Activated naive CD4-positive, alpha-beta T cell treated with anti-CD3 and anti-CD28 coated beads, Interleukin-2, amount 10 ng/mL, durations not matched to agents 5 hours and 36 hours (primary cell): ENCODE measurements at places on chromosomes 5 and 9. TPM values are rescaled to one million over a fixed set of nuclear protein-coding genes. Genes with fewer than 3 reads are reported as not detected.

Gene SLC6A3
- total RNA-seq: not detected

Gene STK32A
- not detected for total RNA-seq

Gene OSMR
- not detected for total RNA-seq

Gene NEUROG1
- not detected for total RNA-seq

Gene ANKRD34B
- not detected for total RNA-seq

Gene CCDC180
- total RNA-seq: 3.4 TPM

Gene TRIM23
- 9.0 TPM for total RNA-seq

Gene NNT
- total RNA-seq: 92.3 TPM

Gene SLC25A25
- 16.0 TPM for total RNA-seq

Gene ERAP2
- 144 TPM for total RNA-seq

Gene GLRA1
- not detected for total RNA-seq

Gene RFESD
- 5.7 TPM for total RNA-seq

Gene TLX3
- total RNA-seq: not detected

Gene KCNIP1
- not detected for total RNA-seq

Gene SLC23A1
- 0.26 TPM for total RNA-seq

Gene NR6A1
- 0.50 TPM for total RNA-seq

Gene KIF27
- 4.2 TPM for total RNA-seq

Gene PCDHB14
- total RNA-seq: not detected

Gene PDLIM4
- not detected for total RNA-seq

Gene ZNF618
- 0.15 TPM for total RNA-seq

Gene BTNL9
- total RNA-seq: not detected

Gene MAP1B
- total RNA-seq: not detected

Gene MUSK
- total RNA-seq: not detected

Gene TNC
- total RNA-seq: not detected

Gene AMBP
- not detected for total RNA-seq

Gene CDC25C
- total RNA-seq: 11.1 TPM
